Stimulated activated CD8-positive, alpha-beta memory T cell treated with anti-CD3 and anti-CD28 coated beads, Interleukin-7, amount 100 ng/mL, for 24 hours (primary cell): ENCODE measurements at places on chromosomes 2 and 18.

DNA sequence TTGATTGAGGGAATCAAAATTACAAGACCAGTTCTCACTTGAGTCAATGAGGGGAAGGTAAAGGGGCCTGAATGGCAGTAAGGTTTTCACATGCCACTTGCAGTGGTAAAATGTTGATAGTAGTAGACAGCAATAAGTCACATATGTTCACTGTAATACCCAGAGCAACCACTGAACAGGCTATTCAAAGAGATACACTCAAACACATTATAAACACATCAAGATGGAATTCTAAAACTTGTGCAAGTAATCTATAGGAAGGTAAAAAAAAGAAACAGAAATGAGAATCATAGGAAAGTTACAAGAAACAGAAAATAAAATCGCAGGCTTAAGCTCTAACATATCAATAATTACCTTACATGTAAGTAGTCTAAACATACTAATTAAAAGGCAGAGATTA is 86.6 kb upstream of the AFF3 start:
- no peak for DNase-seq

DNA sequence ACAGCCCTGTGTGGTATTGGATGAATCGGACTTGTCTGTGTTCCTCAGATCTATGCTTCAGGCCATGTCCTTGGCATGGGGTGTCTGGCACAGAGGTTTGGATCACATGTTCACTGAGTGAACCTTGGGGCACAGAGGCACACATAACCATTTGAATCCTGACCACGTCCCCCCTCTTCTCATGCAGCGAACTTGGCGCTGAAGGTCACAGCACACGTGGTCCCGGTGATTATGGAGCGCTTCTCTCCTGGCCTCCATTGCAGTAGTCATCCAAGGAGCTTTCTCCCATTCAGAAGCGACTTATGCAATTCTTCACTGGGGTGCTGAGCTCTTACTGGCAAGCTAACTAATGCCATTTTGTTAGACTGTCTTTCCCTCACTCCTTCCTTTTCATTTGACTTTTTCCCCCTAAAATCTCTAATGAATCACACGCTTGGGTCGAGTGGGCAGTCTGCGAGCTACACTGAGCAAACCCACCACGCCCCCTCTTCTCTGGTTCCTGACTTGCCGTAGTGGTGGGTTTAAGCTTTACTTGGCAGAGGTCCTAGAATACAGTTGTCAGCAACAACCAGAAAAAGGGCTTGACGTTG is 59.4 kb downstream of the KCNG2 start:
- DNase-seq, result no peak

DNA sequence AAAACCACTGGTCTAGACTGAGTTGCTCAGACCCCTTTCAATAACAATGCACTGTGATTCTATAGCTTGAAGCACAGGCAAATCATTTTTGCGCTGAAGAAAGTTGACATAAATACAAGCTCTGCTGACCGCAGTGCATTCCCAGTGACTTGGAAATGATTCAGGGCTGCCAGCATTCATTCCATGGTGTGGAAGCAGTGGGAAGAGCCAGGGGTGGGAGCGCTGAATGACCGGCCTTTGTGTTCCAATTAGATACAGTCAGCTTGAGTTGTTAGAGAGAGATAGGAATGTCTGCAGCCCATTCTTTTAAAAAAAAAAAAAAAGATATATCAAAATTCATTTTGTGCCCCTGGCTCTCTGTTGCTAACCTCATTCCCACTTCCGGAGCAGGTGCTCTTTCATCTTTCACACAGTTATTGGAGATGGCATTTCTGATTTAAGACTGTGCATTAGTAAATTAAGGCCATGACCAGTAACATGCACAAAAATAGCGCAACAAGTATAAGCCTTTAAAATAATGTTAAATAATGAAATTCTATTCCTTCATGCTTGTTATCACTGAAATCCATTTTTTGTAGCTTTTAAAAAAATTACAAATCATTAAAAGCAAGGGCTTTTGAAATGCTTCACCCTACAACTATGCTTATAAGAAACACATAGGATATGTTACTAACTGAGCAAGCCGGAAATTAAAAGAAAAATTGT is 59.4 kb upstream of the CTLA4 start:
- no peak for DNase-seq

DNA sequence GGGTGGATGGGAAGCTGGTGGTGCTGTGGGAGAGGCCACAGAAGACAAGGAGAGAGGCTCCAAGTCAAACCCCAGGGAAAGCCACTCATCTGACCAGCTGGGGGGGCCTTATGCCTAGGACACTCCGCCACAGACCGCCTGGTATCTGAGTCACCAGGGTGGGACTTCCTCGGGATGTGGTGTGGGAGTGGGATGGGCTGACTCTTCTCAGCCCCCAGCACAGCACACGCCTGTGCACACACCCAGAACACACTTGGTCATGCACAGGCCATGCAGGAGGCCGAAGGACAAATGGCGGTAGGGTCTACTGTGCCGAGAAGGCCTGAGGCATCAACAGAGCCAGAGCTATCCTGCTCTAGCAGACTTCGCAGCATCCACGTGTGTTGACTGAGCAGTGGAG is 136.4 kb downstream of the INHBB start:
- no peak for DNase-seq

GRCh38 chr2:14513903-14514302 is 118.6 kb upstream of the LRATD1 start:
- no peak for DNase-seq

DNA sequence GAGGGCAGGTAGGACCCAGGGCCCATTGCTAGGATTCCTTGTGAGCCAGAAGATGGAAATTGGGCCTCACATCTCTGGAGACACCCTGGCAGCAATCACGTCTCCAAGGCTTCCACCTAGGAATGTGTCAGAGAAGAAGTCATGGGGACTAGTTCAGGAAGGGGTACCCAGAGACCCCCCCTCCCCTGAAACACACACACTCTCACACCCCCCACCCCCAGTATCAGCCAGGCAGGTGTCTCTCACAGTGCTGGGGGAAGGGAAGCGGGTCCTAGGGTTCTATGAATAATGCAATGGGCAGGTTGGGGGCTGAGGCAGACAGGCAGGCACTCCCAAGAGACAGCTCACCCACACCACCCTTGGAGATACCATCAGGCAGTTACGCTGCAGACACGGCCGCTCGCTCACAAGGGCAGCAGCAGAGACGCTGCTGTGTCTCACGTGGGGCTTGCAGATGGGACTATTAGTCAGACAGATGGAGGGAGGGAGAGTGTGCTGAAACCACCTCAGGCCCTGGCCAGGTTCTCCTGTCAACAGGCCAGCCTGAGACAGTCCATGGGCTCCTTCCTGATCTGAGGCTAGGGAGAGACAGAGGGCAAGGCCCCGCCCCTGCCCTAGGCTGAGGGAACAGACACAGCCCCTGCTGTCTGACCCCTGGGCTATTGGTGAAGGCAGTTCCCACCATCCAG is 134.6 kb downstream of the CYP26B1 start:
- no peak for DNase-seq

DNA sequence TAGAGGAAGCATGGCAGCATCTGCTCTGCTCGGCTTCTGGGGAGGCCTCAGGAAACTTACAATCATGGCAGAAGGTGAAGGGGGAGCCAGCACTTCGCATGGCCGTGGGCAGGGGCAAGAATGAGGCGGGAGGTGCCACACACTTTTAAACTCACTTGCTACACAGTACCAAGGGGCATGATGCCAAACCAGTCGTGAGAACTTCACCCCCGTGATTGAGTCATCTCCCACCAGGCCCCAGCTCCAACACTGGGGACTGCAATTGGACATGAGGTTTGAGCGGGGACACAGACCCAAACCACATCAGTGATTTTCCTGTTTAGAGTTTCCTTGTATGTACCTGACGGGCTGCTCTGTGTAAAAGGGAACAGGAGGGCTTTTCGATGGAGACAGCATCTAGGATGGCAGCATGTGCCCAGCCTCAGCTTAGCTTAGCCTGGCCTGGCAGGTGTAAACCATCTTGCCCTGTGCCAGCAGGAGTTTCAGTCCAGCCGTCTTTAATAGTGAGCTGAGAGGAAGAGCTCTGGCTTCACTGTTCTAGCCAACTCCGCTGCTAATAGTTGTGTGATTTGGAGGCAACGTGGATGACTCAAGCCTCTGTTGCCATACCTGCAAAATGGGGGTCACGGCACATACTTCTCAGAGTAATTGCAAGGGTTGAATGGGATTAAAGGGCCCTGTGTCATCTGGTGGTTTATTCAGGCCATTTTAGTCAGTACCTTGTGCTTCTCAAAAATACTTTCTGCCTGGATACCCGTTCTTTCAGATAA is 101.8 kb downstream of the ASAP2 start:
- DNase-seq, result no peak

- no peak for DNase-seq
These were observed 365.3 kb downstream of the SATB2 start for GRCh38 chr2:199092419-199092818.

DNA sequence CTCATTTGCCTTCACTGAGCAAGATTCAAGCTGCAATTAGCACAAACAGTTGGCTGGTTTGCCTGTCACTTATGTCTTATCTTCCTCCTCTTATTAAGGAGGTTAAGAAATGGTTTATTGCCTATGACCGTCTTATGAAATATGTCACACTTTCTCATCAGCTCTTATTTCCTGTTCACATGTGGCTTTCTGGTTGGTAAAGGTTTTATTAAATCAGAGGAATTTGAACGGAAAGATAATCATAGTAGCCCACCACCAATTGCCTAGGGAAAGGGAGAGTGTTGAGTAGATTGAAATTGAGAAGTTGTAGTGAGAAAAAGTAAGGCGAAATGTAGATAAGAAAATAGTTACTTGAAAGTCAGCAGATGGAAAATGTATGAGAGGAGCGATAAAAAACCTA is 4.2 kb upstream of the IL1R1 start:
- no peak for DNase-seq

GRCh38 chr2:167049659-167050058 is 161.4 kb downstream of the XIRP2 start:
- no peak for DNase-seq

DNA sequence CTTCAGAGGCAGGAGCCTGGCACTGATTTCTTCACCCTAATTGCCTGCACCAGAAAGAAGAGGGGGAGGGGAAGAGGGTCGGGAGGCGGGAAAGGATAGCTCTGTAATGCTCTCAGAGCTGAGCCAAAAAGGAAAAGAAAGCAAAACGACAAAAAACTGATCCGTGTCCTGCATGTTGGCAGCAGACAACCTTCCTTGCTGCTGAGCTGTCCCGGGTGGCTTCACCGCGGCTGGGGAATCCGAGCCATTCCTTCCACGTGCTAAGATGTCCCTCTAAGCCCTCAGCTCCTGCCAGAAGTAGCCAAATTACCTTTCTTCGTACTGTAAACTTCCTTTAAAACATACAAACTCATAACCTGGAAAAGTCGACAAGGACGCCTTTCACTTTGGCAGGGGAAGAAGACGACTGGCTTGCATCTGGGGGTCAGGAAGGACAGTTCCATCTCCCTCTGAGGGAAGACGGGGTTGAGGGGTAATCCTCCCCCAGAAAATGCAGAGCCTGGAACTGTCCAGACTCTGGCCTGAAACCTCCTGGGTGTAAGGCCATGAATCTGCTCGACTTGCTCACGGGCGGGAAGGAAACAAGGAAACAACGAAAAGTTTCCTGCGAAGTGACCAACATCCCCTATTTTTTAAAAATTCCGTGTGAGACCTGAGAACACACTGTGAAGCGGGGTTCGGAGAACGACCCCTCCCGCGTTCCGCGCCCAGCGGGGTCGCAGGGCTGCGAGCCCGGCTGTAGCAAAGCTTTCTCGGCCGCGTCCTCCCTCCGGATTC is 7.7 kb downstream of the OTX1 start:
- DNase-seq, result no peak
